ENCODE measurements at places on chromosomes 1 and 21.
A peak's percentile ranks its signal among the peaks of the same experiment; 100 is the strongest.

- DNase-seq, result no peak
These were observed 34.6 kb downstream of the RUNX1 start for GRCh38 chr21:35014302-35015041.

DNA sequence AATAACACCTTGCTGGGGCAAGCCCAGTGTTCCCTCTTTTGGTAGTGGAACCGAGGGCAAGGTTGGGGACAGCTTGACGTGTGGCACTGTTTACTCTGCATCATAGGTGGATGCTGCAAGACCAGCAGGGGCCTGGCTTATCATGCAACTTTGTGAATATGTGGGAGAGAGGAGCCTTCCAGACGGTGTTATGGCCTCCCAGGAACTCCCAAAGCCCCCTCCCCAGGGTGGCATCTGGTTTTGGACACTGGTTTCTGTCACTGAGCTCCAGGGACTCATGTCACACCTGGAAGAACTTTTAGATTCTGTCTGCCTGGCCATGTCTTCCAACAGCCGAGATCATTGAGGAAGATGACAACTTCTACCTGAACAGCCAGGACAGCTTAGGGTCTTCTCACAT lies 1.4 kb upstream of the TLR5 start:
- DNase-seq, result no peak

DNA sequence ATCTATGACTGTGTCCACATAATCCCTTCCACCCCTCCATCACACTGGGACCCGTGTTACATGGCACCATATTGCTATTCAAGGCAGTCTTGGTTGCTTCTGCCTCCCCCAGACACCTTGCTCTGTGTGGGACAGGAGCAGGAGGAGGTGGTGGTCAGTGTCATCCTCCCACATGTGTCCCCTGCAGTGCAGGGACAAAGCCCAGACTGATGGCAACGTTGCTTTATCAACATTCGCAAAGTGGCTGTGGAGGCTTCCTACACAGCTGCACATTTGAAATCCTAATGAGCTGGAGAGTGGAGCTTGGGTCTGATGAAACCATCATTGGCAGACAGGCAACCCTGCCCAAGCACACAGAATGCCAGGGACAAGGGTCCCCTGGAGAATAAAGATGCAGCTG lies 26.2 kb downstream of the TRIM67 start:
- no peak for DNase-seq

GRCh38 chr1:48746906-48747305 lies 29.8 kb downstream of the BEND5 start:
- DNase-seq, result no peak

- no peak for DNase-seq
These were observed 86.0 kb upstream of the ZBTB40 start for GRCh38 chr1:22365331-22366295.

- DNase-seq, result peak; percentile 84
These were observed 6.8 kb downstream of the JMJD4 start for GRCh38 chr1:227728059-227728891.

- no peak for DNase-seq
These were observed 133.0 kb downstream of the URB2 start for GRCh38 chr1:229759037-229759435.

DNA sequence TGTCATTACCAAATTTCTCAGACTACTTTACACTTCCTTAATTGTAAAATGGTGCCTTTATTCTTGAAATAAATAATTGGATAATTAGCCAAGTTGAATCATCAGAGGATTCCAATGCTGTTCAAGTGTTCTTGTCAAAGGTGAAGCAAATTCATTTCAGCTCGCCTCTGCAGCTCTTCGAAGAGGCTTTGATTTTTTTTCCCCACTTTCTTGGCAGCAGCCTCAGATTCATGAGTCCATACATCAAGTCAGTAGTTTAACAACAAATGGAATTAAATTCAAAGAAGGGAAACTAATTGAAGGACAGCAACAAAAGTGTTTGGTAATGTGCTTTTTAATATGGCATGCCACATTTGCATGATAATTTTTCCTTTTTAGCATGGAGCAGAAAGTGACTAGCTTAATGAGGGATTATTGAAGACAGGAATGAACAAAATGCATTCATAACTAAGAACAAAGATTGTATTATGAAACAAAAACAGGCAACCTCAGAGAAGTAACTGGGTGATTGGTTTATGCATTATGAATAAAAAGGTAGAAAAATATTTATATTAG lies 239.0 kb downstream of the USH2A start:
- no peak for DNase-seq

DNA sequence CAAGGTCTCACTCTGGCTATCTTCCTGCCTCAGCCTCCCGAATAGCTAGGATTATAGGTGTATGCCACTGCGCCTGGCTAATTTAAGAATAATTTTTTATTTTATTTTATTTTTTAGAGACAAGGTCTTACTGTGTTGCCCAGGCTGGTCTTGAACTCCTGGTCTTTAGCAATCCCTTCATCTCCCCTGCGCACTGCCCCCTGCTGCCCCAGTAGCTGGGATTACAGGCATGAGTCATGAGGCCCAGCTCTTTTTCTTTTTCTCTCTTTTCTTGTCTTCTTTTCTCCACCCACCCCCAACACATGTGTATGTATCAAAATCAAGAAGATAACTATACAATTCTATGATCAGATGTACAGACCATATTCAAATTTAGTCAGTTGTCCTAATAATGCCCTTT lies 87.2 kb downstream of the PEX14 start:
- DNase-seq, result no peak

DNA sequence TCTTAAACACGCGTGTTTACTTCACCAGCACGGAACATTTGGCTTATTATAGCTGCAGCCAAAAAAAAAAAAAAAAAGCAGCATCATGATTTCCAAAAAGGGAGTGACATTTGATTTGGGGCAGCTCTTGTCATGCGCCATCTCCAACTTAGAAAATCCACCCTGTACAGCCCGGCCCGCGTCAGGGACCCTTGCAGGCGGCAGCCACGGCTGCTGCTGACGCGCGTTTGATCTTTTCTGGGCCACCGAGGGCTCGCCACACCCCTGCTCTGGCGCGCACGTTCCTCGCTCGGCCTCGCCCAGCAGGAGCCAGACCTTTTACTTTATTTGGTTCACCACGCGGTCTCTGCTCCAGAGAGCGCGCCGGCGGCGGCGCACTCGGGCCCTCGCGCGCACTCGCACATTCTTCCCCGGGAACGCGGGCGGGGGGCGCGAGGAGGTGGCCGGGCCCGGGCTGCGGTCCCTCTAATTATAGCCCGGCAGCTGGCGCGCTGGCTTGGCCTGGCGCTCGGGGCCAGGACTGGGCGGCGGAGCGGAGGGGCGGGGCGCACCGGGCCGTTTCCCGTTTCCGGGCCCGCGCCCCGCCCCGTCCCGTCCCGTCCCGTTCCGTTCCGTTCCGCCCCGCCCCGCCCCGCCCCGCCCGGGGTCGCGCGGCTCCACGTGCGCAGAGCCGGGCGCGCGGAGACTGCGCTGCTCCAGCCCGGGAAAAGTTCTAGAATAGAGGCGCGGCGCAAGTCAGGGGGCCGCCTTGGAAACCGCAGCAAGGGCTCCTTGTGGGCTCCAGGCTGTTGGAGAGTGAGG lies 10.2 kb downstream of the IRF2BP2 start:
- peak; percentile 80 for DNase-seq

DNA sequence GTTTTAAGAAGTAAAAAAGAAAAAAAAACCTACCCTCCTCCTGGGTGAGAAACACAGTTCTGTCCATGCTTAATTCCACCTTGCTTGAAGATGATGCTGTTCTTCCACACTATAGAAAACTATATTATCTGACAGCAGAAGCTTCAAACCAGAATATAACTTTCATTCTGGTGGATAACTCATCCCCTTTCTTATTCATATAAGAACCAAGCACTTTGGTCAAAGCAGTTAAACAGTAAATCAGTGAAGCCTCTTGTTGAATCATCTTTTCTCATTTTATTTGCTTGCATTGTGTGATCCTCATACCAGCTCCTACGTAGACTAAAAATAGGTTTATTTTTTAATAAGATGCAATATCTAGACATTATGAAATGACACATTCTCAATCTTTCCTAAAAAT lies 36.7 kb upstream of the PRDX6 start:
- DNase-seq, result no peak

Measured in prostate gland (tissue), 2 donors.